ENCODE measurements at places on chromosomes 12 and 14. TPM values are rescaled to one million over a fixed set of nuclear protein-coding genes. Genes with fewer than 3 reads are reported as not detected.
A peak's percentile ranks its signal among the peaks of the same experiment; 100 is the strongest.

Gene OVCH1
- total RNA-seq = not detected

Gene PPP1R1A
- 7.6 TPM for total RNA-seq

- no peak overlapping the region for H3K27ac ChIP-seq
- H3K4me3 ChIP-seq = no peak overlapping the region
- no peaks in the 10 kb centered on the region for H3K27me3 ChIP-seq
- no peaks in the 10 kb centered on the region for H3K4me1 ChIP-seq
- DNase-seq = no peak
- H3K36me3 ChIP-seq = no peaks in the 10 kb centered on the region
These were observed 50.8 kb upstream of the PTHLH start for GRCh38 chr12:28023156-28023887.

Gene AJUBA
- 55.9 TPM for total RNA-seq

DNA sequence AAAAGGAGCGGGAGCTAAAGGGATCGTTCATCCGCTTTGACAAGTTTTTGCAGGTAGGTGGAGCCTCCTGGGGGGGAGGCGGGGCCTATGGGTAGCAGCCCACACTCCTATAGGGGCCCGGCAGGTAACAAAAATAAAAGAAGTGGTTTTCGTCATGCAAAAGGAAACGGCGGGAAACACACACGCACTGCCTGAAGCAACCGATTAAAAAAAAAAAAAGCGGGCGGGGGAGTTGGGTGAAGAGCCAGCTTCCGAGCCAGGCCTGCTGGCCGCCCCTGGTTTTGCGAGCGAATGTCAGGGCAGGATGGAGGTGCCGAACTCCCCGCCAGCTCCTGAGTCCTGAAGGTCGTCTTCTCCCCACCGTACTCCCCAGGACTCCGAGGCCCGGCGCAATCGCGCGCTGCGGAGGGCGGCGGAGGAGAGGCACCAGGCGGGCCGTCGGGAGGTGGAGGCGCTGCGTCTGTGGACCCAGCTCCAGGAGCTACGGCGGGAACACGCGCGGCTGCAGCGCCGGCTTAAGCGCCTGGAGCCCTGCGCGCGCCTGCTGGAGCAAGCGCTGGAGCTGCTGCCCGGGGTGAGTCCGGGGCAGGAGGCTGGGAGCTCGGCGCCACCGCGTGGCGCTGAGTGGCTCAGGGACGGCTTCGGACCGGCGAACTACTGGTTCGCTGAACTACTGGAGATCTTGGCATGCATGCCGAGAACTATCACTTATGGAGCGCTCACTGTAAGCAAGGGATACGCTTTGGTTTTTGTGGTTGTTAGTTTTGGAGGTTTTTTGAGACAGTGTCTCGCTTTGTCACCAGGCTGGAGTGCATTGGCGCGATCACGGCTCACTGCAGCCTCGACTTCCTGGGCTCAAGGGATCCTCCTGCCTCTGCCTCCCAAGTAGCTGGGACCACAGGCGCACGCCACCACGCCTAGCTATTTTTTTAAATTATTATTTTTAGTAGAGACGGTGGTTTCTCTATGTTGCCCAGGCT is 3.6 kb downstream of the CFAP73 start:
- H3K4me3 ChIP-seq = peak overlapping the region; percentile 64
- H3K36me3 ChIP-seq = no peaks in the 10 kb centered on the region
- peaks cover 25% of the 10 kb centered on the region for H3K4me1 ChIP-seq
- peaks cover 31% of the 10 kb centered on the region for H3K27me3 ChIP-seq
- peak; percentile 87 for DNase-seq

All from GM23338 (cell line).